ENCODE measurements at places on chromosomes 5 and 9. TPM values are rescaled to one million over a fixed set of nuclear protein-coding genes. Genes with fewer than 3 reads are reported as not detected.

The HK3 gene
- not detected for total RNA-seq

The CDH9 gene
- not detected for total RNA-seq

The SH3RF2 gene
- total RNA-seq = not detected

GRCh38 chr9:127216888-127217217 is 47.7 kb upstream of the GARNL3 start:
- no peak for DNase-seq
- no peaks in the 10 kb centered on the region for H3K36me3 ChIP-seq
- H3K27ac ChIP-seq = no peak overlapping the region
- H3K4me1 ChIP-seq = peaks cover 6% of the 10 kb centered on the region
- H3K27me3 ChIP-seq = peaks cover under 1% of the 10 kb centered on the region
- no peak overlapping the region for H3K4me3 ChIP-seq

DNA sequence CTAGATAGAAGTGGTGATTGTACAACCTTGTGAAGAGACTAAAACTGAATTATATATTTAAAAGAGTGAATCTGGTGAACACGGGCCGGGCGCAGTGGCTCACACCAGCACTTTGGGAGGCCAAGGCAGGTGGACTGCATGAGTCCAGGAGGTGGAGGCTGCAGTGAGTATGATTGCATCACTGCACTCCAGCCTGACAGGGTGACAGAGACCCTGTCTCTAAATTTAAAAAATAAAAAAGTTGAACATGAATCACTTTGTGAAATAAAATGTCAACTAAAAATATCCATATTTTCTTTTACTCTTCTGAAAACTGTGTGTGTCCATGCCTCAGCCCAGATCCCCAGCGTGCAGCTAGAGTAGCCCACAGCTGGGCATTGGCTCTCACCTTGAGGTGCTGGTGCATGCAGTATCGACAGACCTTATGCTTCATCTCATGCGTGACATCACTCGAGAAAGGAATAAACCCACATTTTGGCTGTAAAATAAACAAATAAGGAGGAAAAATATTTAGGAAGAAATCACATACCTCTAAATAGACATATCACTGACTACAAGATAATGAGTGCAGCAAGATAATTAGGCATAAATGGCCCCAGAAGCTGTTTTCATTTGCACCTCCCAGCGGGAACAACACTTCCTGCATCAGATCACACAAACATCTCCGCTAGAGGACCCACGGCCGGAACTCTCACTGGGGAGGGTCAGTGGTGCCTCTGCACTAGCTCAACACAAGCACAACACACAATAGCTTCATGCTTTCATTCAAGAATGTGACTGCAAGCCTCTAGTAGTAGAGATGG is 22.1 kb downstream of the IPPK start:
- H3K27ac ChIP-seq = peak overlapping the region; percentile 17
- no peaks in the 10 kb centered on the region for H3K27me3 ChIP-seq
- peaks cover 51% of the 10 kb centered on the region for H3K36me3 ChIP-seq
- DNase-seq = peak; percentile 34

- H3K4me1 ChIP-seq = peaks cover 9% of the 10 kb centered on the region
- H3K27ac ChIP-seq = no peak overlapping the region
- H3K36me3 ChIP-seq = no peaks in the 10 kb centered on the region
- no peak overlapping the region for H3K4me3 ChIP-seq
- peaks cover 8% of the 10 kb centered on the region for H3K27me3 ChIP-seq
- DNase-seq = no peak
These were observed 396.9 kb downstream of the ENC1 start for GRCh38 chr5:74243634-74244033.

GRCh38 chr5:89313044-89313443 is 430.1 kb upstream of the MEF2C start:
- no peaks in the 10 kb centered on the region for H3K36me3 ChIP-seq
- DNase-seq = no peak
- H3K27ac ChIP-seq = no peak overlapping the region

DNA sequence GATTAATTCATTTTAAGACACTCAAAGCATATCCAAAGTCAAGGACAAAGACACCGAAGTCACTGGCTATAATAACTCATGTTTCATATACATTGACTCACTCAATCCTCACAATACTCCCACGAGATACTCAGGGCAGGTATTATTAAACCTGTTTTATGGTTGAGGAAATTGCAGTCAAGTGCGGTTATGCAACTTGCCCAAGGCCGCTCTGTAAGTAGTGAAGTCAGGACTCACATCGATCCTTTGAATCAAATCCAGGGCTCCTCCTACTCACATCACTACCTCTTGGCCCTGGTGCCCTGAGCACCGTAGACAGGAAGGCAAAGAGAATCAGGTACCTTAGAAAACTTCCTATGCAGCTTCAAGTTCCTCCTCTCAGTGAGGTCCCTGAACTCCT is 87.8 kb upstream of the APC start:
- H3K4me3 ChIP-seq = no peak overlapping the region
- no peaks in the 10 kb centered on the region for H3K4me1 ChIP-seq
- no peak for DNase-seq
- H3K27ac ChIP-seq = no peak overlapping the region
- H3K27me3 ChIP-seq = peaks cover 10% of the 10 kb centered on the region

- H3K4me1 ChIP-seq = no peaks in the 10 kb centered on the region
- no peak overlapping the region for H3K4me3 ChIP-seq
- H3K27ac ChIP-seq = no peak overlapping the region
- no peaks in the 10 kb centered on the region for H3K36me3 ChIP-seq
These were observed 131.1 kb downstream of the OLFM1 start for GRCh38 chr9:135218331-135219225.

GRCh38 chr5:139389701-139390638 is at the start of gene MZB1:
Gene MZB1, minus strand, starts transcription at chr5:139389913. Its CDS starts 57 bp downstream, at chr5:139389856.
- H3K27me3 ChIP-seq = no peaks in the 10 kb centered on the region
- H3K36me3 ChIP-seq = peaks cover 12% of the 10 kb centered on the region
- H3K4me1 ChIP-seq = peaks cover 68% of the 10 kb centered on the region
- peak within 1 kb of the TSS; percentile 100 for H3K27ac ChIP-seq
- peak; percentile 95 for DNase-seq

- H3K4me3 ChIP-seq = peak overlapping the region; percentile 83
- DNase-seq = no peak
- H3K36me3 ChIP-seq = peaks cover 2% of the 10 kb centered on the region
These were observed 10.8 kb downstream of the GARIN3 start for GRCh38 chr5:157155297-157155696.

- peak overlapping the region; percentile 96 for H3K4me3 ChIP-seq
- peak overlapping the region; percentile 95 for H3K27ac ChIP-seq
- peaks cover 49% of the 10 kb centered on the region for H3K4me1 ChIP-seq
- H3K27me3 ChIP-seq = no peaks in the 10 kb centered on the region
- DNase-seq = peak; percentile 70
These were observed 995 bp downstream of the IPPK start for GRCh38 chr9:92668746-92669526.
